ENCODE measurements at places on chromosomes 5 and 9.

GRCh38 chr5:115329475-115329874 lies 33.0 kb upstream of the CCDC112 start:
- DNase-seq: no peak

- no peak for DNase-seq
Observed at GRCh38 chr5:71821029-71821428, 102.0 kb downstream of the CARTPT start.

GRCh38 chr9:116668970-116669695 lies 18.0 kb upstream of the TRIM32 start:
- DNase-seq: no peak

- DNase-seq: no peak
Observed at GRCh38 chr5:136191304-136192014, 1.5 kb downstream of the SMIM32 start.

DNA sequence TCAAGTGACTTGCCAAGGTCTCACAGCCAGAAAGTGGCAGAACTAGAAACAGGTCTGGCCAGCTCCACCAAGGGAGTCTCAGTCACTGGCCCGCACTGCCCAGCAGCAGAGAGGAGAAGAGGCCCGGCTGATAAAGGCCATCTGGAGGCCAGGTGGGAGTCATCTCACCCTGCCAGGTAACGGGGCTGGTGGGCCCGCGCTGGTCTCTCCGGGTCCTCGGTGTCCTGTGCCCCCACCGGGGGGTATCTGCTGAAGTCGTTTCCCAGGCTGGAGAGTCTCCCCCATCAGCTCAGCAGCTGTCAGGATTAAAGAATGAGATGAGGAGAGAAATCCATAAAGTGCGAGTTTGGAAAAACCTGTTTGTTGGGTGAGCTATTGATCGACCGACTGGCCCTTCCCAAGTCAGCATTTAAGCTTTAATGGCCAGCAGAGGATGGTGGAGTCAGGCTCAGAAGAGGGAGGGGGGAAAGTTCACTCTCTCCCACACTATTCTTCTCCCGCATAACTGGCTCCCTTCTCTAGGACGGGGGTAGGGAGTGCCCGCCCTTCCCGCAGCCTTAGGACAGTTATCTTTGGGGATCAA lies 30.3 kb downstream of the LMX1B start:
- no peak for DNase-seq

DNA sequence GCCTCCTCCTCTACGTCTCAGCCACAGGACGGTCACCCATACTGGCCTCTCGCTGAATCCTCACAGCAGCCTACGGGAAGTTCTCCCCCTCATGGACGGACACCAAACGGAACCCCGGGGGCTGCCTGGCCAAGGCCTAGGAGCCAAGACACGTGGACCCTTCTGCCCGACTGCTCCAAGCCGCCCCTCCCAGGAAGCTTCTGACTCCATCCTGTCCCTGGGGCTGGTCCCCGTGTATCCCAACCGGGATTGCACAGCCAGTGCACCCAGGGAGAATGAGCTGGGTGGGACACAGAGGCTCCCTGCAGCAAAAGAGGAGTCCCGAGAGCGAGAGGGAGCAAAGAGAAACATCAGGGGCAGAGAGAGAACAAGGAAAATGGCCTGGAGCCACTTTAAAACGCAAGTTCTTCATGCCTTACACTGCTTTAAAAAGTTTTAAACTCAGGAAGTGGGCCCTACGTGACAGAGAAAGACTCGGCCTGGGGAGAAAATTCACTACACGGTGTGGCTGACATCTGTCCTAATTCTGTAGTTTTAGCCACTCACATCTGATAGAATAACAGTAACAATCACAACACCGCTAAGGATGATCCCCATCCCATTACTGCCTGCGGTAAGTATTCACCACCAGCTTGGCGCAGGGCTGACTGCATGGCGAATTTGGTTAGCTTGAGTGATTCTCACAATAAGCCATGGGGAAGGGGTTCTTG lies 3.0 kb downstream of the FAM78A start:
- DNase-seq: no peak

- no peak for DNase-seq
Observed at GRCh38 chr5:148569948-148570347, 84.4 kb downstream of the HTR4 start.

- DNase-seq: no peak
Observed at GRCh38 chr5:169251333-169252084, 49.4 kb downstream of the SLIT3 start.

DNA sequence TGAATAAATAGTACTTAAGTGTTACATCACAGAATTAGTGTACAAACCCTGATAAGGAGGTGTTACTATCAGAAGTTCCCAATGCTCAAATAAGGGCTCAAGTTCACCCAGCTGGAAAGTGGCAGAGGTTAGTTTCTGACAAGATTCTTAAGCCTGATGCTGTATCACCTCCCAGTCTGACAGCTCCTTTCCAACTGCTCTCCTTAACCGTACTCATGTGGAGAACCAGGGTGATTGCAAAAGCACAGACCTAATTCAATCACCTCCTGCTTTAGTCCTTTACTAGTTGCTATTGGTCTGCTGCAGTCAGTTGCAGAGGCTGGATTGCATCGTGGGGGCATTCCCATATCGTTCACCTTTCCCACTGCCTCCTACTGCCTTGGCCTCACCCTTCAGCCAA lies 100.4 kb upstream of the ZNF618 start:
- no peak for DNase-seq

- no peak for DNase-seq
Observed at GRCh38 chr5:129384193-129384592, 75.9 kb upstream of the ADAMTS19 start.

GRCh38 chr5:58933891-58934628 lies 351.2 kb downstream of the RAB3C start:
- no peak for DNase-seq

- DNase-seq: no peak
Observed at GRCh38 chr5:177548495-177548894, 5.9 kb downstream of the FAM193B start.

DNA sequence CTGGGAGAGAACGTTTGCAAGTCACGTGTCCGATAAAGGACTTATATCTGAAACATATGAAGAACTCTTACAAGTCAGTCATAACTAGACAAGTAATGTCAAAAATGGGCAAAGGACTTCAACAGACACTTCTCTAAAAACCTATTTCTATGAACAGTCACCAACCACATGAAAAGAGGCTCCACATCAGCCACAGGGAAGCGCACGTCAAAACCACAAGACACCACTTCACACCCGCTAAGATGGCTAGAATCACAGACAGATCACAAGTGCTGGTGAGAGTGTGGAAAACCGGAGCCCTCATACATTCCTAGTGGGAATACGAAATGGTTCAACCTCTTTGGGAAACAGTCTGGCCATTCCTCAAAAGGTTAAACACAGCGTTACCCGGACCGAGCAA lies 11.5 kb upstream of the CARD9 start:
- no peak for DNase-seq

DNA sequence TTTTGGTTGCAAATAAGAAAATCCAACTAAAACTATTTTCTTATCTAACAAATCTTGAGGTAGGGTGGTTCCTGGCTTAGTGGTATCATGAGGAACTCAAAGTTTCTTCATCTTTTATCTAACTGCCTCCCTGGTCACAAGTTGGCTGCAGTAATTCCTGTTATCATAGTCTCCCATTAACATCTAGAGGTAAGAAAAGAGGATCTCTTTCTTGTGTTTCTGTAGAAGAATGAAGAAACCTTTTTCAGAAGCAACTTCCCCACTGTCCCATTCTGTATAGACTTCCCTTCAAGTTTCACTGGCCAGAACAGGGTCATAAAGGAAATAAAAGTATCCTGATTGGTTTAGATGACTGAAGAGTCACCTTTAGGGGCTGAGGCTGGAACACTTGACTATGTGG lies 81.8 kb upstream of the ELL2 start:
- no peak for DNase-seq

- no peak for DNase-seq
Observed at GRCh38 chr9:108347463-108348188, 508.2 kb downstream of the ACTL7B start.

GRCh38 chr9:4420351-4420750 lies 69.9 kb upstream of the SLC1A1 start:
- no peak for DNase-seq

DNA sequence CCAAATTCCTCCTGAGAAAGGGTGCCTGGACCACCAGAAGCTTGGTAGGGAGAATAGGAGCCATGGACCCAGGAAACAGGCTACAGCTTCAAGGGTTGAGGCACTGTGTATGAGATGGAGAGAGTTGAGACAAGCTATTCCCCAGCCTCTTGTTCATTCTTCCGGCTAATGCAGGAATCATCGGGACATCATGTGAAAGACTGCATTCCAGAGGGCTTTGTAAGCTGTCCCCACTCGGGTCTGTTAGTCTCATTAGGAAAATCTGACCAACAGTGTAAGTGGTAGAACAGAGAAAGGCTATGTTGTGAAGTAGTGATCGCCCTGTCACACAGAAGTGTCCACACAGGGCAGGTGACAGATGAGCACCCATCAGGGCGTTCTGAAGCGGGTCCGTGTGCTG lies 81.4 kb downstream of the GABBR2 start:
- no peak for DNase-seq

DNA sequence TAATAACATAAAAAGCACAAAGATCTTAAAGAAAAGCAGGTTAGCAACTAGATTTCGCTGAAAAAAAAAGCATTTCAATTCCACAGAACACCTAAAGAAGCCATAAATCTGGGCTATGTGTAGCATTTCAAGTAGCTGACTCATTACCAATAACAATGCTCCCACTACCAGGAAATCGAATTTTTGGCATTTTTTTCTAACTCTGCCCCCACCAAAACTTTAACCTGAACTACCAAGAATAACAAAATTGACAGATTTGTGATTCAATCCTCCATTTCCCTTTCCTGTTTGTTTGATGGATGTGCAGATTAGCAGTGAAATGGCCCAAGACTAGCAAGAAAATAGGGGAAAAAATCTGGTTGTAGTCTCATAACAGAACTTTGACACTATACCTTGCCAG lies 180.2 kb downstream of the RASEF start:
- no peak for DNase-seq

- DNase-seq: no peak
Observed at GRCh38 chr9:109085510-109085909, 34.2 kb downstream of the TMEM245 start.

DNA sequence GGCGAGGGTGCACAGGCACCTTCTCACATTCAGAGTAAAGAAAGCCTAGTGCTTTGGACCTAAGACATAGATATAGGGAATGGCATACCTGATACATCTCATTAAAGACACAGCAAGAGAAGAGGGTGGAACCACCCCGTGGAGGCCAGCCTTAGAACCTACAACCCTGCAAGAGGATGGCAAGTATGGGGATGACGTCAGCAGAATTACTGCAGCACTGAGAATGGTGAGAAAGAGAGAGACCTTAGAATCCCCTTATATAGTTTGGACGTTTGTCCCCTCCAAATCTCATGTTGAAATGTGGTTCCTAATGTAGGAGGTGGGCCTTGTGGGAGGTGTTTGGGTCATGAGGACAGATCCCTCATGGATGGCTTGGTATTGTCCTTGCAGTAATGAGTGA lies 28.2 kb upstream of the ADCY2 start:
- DNase-seq: no peak

DNA sequence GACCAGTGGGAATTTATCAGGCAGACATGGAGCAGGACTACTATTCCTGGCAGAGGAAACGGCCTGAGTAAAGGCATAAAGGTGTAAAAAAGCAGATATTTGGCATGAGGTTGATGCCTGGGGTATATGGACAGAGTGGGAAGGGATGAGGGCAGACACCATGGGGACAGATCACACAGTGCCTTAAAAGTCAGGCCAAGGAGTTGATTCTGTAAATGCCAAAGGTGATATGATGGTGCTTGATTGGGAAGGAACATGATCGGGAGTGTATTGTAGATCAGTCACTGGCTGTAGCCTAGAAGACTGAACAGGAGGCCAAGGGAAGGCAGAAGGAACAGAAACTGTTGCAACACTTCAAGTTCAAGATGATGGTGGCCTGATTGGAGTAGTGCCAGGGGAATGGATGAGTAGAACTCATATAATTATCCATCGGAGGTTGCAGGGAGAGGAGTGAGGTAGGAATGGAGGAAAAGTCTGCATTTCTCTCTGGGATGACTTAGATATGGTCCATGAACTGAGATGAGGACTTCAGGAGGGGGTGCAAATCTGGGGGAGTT lies 594.3 kb upstream of the KLF4 start:
- DNase-seq: no peak

DNA sequence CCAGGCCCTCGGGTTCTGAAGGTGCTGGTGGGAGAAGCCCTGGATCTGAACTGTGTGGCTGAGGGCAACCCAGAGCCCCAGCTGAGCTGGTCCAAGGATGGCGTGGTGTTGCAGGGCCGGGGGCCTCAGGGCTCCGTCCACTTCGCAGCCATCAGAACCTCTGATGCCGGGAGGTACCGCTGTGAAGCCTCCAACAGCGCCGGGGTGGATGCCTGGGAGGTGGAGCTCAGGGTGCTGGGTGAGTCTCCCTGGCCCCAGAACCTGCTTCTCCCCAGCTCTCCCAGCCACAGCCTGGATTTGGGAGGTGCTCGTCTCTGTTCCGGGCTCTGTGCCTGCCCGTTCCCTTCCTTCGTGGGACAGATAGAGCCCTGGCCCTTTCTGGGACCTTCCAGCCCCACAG lies 75.6 kb downstream of the HMCN2 start:
- DNase-seq: no peak

DNA sequence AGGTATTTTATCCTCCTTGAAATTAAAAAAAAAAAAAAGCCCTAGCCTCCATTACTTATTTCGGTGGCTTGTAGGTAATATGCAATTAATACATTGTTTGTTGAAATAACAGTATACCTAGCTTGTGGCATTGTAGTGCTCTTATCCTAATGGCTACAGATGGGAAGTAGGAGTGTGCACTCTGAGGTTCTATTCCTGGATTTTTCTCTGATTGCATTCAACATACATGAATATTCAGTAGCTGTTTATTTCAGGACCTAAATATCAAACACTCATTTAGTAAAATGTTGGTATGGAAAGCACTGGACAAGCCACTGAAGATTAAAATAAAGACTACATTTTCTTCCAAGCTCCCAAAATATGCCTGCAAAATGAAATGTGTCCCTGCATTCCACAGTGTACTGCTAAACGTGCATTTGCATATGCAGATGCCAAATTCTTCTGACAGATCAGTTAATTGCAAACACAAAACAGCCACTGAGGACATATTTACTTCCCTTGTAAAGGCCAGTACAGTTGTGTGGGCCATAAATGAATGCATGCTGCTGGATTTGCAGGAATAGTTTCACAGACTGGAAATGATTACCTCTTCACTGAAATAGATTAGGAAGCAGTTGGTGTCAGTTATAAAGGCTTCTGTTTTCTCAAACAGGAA lies 826.1 kb downstream of the PRELID2 start:
- no peak for DNase-seq

GRCh38 chr5:75756981-75757380 lies 39.7 kb upstream of the POC5 start:
- DNase-seq: no peak

DNA sequence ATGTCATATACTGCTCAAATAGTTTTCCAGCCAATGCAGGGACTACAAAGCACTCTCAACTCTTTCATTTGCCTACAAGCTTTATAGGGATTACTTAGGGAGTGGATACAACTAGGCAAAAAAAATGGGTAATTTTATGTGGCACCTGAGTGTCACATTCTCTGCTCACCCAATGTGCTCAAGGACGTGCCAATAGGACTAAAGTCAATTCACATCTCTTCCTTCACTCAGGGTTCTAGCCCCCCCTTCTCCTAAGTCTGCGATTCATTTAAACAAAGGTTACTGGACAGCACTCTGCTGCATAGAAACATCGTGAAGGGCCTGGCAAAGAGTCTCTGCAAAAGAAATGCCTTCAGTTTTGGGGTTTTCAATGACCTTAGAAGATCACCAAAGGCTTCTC lies 142.3 kb downstream of the TSSK1B start:
- no peak for DNase-seq
